Chondrocyte (in vitro differentiated cells): ENCODE measurements at places on chromosomes 3 and 15.

GRCh38 chr3:190281308-190282051 is 40.8 kb downstream of the CLDN1 start:
- DNase-seq: no peak

DNA sequence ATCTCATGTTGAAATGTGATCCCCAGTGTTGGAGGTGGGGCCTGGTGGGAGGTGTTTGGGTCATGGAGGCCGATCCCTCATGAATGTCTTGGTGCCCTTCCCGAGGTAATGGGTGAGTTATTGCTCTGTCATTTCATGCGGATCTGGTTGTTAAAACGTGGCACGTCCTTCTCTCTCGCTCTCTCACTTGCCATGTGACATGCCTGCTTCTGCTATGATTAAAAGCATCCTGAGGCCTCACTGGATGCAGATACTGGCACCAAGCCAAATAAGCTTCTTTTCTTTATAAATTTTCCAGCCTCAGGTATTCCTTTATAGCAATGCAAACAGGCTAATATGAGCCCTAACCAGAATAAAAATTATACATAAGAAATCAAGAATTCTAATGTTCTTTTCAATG is 31.7 kb upstream of the HACD2 start:
- no peak for DNase-seq

- DNase-seq: no peak
Observed at GRCh38 chr15:83784975-83785374, 131.1 kb downstream of the ADAMTSL3 start.

GRCh38 chr3:195224156-195224979 is 46.6 kb downstream of the XXYLT1 start:
- DNase-seq: no peak

GRCh38 chr3:167852216-167852615 is 116.7 kb downstream of the SERPINI1 start:
- no peak for DNase-seq
